Right lobe of liver (tissue), 6 donors: ENCODE measurements at places on chromosomes 12 and 14. TPM values are rescaled to one million over a fixed set of nuclear protein-coding genes. Genes with fewer than 3 reads are reported as not detected.

APOLD1 gene
- total RNA-seq, result 3.7 TPM

FAM90A1 gene
- total RNA-seq, result not detected

SAMD15 gene
- total RNA-seq, result 0.35 TPM

KIF5A gene
- not detected for total RNA-seq

RFX4 gene
- not detected for total RNA-seq

DNA sequence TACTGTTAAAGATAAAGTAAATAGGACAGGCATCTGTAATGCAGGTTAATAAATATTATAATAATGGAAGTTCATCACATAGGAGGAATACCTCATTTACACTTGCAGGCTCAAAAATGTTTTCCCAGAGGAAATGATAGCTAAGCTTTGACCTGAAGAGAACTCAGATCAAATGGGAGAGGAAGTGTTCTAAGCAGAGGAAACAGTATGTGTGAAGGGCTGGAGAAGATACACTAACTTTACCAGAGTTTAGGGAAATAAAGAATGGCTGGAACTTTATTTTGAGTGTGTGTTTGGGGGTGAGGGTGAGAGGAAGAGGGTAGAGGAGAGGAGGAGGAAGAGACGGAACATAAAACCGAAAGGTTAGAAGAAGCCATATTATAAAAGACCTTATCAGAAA lies 34.0 kb upstream of the AP4S1 start:
- DNase-seq, result no peak

DNA sequence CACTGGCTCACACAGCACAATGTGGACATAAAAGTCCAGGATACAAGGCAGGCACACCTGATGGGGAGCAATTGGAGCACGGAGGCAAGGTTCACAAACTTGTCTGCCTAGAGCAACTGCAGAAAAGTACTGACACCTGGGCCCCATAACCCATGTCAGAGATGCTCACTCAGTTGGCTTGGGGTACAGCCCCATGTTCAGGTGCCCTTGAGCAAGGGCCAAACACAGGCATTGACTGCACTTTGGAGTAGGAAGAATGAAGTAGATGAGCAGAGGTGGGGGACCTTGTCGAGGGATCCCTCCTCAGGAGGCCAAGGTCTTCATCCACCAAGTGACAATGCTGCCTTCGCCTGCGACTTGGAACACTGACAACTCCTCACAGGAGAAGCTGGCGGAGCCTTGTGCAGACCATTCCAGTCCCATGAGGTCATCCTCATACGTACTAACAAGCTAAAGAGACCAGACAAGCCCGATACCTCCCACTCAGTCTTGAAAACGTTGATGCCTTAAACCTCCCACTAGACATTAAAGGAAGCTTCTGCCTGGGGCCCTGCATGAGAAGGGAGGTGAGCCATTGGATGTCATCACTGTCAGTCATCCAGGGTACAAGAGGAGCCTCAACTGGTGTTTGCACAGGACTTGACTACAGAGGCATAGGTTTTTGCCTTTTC lies 42.5 kb upstream of the C14orf180 start:
- no peak for DNase-seq

GRCh38 chr14:91609161-91609560 lies 99.1 kb upstream of the PPP4R3A start:
- DNase-seq, result no peak

DNA sequence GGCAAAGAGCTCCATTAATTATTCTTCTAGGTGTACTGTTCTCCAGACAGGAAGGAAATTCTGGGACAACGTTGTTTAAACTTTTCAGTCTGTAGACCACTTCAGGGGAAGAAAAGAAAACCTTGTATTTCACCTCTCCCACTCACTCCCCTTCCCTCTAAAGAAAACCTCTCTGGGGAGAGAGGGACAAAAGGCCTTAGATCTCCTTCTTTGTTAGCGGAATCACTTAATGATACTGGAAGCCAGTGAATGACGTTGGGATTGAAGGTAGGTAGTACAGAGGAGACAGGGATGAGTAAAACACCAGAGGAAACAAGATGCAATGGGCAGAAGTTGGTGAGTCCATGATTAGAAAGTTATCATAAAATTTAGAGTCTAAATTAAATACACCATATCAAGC lies 38.7 kb upstream of the SGPP1 start:
- no peak for DNase-seq

- DNase-seq, result no peak
Observed at GRCh38 chr12:7327918-7328317, 24.0 kb downstream of the ACSM4 start.

GRCh38 chr14:50601394-50601793 lies 41.4 kb downstream of the ATL1 start:
- DNase-seq, result no peak

- DNase-seq, result no peak
Observed at GRCh38 chr14:81550001-81550637, 16.5 kb upstream of the SEL1L start.

- no peak for DNase-seq
Observed at GRCh38 chr12:74602881-74603672, 65.4 kb downstream of the ATXN7L3B start.

GRCh38 chr12:131091413-131091975 lies 137.8 kb downstream of the ADGRD1 start:
- DNase-seq, result no peak

GRCh38 chr12:51622564-51622963 lies 31.5 kb downstream of the SCN8A start:
- DNase-seq, result no peak

- DNase-seq, result no peak
Observed at GRCh38 chr12:6563448-6564050, 4.5 kb downstream of the NOP2 start.
